ENCODE measurements at places on chromosomes 3 and 15.
A peak's percentile ranks its signal among the peaks of the same experiment; 100 is the strongest.

DNA sequence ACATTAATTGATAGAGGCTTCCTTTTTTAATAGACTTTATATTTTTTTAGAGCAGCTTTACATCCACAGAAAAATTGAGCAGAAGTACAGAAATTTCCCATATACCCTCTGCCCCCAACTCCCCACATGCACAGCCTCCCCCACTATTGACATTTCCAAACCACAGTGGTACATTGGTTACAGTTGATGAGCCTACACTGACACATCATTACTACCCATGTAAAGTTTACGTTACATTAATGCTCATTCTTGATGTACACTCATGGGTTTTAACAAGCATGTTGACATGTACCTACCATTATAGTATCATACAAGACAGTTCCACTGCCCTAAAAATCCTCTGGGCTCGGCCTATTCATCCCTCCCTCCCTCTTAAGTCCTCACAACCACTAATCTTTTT, 78.7 kb downstream of the USF3 start:
- no peak for DNase-seq

- DNase-seq: no peak
Measured at GRCh38 chr3:100615684-100616083, 6.3 kb downstream of the ADGRG7 start.

GRCh38 chr3:48468329-48468731, 21.8 kb downstream of the ATRIP start:
- DNase-seq: no peak

DNA sequence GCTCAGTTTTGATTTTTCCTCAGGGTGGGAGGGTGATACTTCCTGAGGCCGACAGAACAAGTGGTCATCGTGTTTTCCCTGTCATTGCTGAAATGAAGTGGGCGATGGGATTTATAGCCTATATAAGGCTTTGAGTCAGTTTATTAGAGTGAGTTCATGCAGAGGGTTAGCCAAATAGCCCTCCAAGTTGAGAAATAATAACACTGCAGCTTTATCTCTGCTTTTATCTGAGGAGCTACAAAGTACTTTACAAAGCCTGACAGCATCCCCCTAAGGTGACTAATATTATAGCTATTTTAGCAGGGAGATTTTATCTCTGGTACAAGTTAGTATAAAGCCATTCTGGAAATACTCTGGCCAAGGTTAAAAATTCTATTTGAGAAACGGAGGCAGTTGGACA, 389.6 kb downstream of the MFSD1 start:
- no peak for DNase-seq

- no peak for DNase-seq
Measured at GRCh38 chr15:74776821-74777768, 4.8 kb upstream of the CSK start.

DNA sequence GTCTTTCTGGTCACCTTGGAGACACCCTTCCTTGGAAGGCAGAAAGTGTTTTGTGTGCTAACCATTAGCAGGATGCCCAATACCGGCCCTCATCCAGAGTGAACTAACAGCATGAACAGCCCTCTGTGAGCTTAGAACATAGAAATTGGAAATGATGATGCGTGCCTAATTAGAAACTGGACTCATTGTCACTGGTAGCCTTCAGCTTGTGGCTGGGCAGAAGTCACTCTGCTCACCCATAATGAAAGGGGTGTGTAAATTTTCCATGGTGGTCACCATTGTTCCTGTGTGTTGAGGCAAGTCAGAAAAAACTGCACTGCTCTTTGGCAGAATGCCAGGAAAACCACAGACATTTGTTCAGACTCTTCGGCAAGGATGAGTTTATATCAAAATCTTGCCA, 74.7 kb upstream of the CNTN4 start:
- DNase-seq: no peak

DNA sequence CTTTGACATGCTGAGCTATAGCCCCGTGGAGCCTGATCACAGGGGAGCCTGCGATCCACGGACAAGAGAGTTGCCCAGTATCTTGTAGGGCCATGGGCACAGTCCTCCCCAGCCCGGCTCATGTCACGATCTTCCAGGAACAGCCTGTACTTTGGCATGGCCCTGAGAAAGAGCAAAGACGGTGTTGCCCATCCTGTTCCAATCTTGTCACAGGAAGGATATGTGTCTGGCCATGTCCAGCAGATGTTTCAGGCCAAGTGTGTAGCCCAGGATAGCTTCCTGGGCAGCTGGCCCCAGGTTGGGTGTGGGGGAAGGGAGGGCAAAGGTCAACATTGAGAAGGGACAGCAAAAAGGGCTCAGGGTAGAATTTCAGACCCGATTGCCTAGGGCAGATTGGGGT, 17.0 kb upstream of the RPL29 start:
- no peak for DNase-seq

- DNase-seq: no peak
Measured at GRCh38 chr15:55829826-55830225, 86.9 kb upstream of the PRTG start.

GRCh38 chr3:189262746-189263145, 91.0 kb downstream of the TPRG1 start:
- peak; percentile 91 for DNase-seq
